IMR-90 (cell line): ENCODE measurements at places on chromosomes 5 and 9. TPM values are rescaled to one million over a fixed set of nuclear protein-coding genes. Genes with fewer than 3 reads are reported as not detected.

DNA sequence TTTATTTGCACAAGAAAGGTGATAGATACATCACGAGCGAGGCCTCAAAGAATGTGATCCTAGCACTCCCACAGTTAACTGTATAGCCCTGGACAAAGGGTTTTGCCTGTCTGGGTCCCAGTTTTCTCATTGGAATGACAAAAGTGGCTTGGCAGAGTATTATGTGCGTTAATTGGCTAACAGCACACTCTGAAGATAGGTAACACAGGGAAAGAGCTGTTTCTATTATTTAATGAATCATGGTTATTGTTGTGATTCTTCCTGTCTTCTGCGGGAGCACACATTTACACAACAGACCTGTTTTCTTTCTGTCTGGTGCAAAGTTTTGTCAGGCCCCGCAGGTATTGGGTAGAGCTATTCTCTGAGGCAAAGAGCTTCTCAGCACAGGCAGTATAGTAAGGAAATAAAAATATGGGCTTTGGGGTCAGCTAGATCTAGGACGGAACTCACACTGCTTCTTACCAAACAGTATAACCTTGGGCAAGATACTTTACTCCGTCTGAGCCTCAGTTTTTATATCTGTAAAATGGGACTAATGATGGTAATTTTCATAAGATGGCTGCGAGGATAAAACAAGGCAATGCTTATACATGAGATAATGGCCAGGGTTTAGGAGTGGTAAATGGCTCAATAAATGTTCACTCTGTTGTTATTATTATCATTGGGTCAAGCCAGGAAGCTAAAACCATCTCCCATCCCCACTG is 78.9 kb downstream of the PLAC8L1 start:
- no peak for DNase-seq

DNA sequence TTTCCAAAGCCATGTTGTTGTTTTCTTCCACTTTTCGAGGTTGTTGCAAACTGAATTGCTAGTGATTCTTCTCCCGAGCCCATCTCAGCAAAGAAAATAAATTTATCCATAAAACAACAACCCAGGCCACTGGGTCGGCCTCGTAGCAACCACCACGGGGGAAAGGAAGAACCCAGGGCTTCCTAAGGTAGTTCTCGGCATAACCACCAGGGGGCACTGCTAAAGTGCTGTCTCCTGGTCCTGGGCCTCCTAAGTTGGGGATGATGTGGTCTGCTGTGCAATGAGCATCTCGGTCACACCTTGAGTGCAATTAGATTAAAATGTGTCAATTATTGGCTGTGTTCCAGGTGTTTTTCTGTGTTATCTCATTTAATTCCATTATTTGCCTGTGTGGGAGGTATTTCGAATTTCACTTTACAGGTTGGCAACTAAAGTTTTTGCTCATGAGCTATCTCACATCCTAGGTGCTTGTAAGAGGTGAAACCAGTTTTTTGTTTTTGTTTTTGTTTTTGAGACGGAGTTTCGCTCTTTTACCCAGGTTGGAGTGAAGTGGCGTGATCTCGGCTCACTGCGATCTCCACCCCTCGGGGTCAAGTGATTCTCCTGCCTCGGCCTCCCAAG is 102.8 kb upstream of the DAP start:
- DNase-seq = peak; percentile 36

KCNT1 gene
- total RNA-seq = not detected in 2 replicates

- no peak for DNase-seq
Measured at GRCh38 chr5:31717561-31717960, 78.6 kb downstream of the PDZD2 start.

DNA sequence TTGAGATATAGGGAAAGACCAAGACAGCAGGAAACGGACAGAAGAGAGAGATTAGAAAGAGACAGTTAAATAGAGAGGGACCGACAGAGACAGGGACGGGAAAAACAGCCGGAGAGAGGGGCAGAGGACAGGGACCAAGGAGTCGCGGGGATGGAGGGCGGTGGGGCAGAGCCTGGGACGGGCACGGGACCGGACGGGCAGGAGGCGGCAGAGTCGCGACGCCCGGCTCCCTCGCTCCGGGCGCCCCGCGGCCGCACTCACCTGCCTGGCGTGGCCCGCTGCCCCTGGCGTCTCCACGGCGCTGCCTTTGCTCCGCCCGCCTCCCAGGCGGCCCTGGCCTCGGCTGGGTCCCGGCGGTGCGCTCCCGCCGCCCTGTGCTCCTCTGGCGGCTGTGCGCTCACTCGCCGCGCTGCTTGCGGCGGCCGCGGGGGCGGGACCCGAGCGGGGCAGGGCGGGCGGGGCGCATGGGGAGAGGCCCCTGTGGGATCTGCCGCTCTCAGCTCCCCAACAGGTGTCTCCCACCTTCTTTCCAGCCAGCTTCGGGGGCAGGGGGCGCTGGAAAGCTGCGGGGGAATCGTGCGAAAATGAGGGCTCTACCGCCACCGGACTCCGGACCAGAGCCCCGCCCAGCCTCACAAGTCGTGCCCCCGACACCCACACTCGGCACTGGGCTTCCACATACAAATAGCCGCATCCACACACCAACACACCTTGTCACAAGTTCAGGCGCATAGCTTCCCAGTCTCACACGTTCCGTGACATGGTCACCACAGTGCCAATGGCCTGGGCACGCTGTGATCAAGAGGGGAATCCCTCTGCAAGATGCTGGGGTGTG is at the start of gene ARID3C:
TSS of gene ARID3C (minus strand) at position 411 of the 835 bp plus-strand sequence. CDS start 1,052 bp downstream, outside the sequence.
- DNase-seq = no peak

GABRP gene
- total RNA-seq = not detected in 2 replicates

DNA sequence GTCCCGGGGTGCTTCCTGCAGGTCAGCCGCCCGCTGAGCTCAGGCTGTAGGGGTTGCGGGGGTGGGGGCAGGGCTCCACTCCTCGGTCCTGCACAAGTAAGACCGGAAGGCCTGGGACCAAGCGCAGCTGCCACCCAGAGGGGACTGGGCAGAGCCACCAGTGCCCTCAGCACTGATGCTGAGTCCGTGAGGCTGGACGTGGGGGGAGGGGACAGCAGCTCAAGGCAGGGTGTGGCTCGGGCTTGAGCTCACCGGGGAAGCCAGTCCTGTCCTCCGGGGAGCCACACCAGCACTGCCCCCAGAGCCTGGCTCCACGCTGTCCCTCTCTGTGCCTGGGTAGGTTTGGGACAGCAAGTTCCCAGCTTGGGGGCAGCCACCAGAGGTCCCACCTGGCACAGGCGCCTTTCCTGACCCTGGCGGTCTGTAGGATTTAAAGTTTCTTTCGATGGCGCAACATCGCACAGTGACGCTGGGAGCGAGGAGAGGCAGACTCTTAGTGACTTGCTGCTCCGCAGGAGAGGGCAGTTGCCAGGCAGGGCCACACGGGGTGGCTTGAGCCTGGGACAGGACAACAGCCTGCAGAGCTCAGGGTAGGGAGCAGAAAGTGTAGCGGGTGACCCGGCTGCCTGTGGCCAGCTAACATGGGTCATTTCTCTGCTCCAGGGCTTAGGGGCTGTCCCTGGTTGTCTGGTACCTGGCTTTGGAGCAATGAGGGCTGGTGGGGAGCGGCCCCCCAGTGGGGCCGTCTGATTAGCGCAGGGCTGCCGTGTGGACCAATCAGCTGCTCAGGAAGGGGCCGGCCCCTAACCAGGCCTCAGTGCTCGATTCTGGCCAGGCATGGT is 5.7 kb downstream of the LCN1 start:
- DNase-seq = no peak

UGT3A1 gene
- total RNA-seq = not detected in 2 replicates

DNA sequence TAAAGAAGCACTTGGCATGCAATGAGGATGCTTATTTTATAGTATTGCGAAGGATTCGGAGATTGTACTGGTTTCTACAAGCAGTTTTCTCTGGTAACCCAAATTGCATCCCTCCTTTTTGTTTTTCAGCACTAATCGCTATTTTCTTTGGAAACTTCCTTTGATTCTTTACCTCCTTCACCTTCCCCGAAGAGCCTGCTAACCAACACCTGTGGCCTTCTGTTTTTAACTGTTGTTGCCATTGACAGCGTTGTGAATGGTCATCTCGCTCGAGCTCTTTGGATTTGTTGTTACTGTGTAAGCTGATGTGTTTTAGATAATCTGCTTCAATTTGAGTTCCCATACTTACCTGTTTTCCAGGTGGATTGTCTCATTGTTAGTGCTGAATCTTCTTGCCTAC is 1.1 kb downstream of the CNOT6 start:
- DNase-seq = no peak

DNA sequence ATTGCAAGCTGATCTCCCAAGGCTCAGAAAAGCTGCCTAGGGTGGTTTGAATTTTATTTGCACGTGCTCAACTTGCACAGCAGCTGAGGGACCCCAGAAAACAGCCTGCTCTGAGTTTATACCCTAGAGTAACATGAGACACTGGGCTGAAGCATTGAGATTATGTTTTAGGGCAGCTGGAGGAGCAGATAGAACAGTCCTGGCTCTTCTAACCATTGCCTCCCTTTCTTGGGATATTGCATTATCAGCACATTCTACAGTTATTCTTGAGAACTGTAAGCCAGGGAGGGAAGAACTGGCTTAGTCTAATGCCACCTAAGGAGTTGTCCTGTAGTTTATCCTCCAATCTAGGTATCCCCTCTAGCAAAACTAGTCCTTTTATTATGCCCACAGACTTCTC is 10.3 kb downstream of the SMC2 start:
- DNase-seq = no peak

FOXD4 gene
- total RNA-seq = 0.18 TPM in 1 of 2 replicates, not detected in the other

GRCh38 chr5:134077926-134078580 is 36.4 kb upstream of the TCF7 start:
- no peak for DNase-seq

DNA sequence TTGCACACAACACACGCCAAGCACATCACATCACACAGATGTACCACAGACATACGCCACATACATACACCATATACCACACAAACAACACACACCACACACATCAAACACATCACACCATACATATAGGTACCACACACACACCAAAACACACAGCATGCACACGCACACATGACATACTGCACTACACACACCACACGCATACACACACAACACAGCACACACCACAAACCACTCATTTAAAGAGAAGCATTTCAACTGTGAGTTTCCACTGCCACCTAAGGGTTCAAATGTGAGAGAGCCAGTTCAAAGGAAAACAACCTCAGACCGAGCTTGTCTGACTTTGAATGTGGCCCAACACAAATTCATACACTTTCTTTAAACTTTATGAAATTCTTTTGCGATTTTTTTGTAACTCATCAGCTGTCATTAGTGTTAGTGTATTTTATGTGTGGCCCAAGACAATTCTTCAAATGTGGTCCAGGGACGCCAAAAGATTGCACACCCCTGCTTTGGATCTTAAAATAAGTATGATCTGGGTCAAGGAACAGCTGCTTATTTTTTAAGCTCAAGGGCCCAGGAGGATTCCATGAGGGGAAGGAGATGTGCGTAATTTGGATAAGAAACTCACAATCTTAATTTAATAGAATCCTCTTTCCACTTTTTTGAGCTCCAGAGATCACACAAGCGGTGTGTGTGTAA is 494.6 kb downstream of the GADD45G start:
- DNase-seq = peak; percentile 13

EIF4E1B gene
- total RNA-seq = not detected in 2 replicates

DNA sequence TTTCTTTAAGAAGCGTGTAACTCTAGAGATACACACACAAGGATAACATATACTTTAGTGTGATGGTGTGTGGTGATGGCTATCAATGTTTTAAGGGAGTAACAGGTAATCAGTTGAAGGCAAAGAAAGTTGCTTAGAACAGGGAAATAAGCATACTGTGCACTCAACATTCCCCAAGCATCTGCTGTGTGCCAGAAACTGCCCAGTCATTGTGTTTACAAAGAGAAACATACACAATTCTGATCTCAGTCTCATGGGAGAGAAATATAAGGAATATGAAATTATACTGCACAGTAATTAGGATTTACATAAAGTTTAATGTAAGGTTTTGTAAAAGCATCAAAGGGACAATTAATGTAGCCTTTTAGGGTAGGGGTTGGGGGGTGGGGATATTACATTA is 224.1 kb upstream of the TYRP1 start:
- DNase-seq = no peak

SNCAIP gene
- 19.0 and 22.5 TPM in 2 replicates for total RNA-seq

DNA sequence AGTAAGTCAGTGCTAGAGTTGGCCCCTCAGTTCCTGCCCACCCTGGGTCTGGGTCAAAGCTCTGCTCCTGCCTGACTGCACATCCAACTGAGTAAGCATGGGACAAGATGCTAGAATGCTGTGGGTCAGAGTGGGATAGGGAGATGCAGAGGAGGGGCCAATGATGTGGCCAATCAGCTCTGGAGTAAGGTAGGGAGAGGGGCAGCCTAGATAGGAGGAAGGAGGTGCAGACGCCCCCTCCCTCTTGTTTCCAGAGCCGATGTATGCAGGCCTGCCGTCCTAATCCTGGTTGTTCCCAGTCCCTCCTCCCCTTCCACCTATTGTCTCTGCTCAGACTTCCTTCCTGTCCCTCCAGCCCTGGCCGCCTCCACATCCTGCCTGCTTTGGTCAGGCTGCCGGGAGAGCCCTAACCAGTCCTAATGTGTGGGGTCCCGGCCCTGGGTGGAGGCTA is 1.3 kb downstream of the ARAP3 start:
- peak; percentile 41 for DNase-seq

GRCh38 chr9:130665029-130665430 is 636 bp downstream of the PRDM12 start:
- DNase-seq = no peak

- no peak for DNase-seq
Measured at GRCh38 chr9:131965841-131966240, 113.8 kb downstream of the MED27 start.

DNA sequence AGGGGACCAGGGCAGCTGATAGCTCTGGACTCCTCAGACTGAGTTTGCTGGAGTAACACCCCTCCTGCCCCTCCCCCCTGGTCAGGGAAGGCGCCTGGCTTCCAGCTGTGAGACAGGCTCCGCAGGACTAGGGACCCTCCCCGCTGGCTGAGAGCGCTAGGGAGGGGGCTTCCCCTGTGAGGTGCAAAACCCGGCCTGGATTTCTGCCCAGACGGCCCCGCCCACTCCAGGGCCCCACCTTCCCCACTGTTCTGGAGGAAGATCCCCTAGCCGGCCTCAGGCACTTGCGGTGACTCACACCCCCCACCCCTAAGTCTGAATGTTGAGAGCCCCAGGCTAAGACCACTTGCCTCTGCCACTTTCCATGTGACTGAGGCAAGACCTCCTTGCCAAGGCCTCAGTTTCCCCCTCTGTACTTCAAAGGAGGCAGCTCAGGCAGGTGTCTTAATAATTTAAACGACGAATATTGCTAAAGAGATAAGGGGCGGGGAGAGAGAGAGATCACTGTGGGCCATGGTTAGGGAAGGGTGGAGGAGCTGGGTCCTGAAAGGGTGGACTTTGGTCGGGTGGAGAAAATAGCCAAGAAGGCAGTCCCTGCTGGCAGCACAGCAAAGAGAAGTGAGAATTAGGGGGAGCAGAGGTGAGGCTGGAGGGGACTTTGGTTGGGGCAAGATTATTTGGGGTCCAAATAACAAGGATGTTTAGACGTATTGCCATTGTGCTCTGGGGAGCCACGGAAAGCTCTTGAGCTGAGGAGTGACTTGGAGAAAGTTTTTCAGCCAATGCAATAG is 1.0 kb upstream of the DAB2IP start:
- DNase-seq = peak; percentile 56

- no peak for DNase-seq
Measured at GRCh38 chr5:173721601-173722232, 105.3 kb upstream of the BOD1 start.

GRCh38 chr9:35736201-35736633 is 3.8 kb downstream of the CREB3 start:
- DNase-seq = peak; percentile 79

MSX2 gene
- total RNA-seq = 1.9 and 2.2 TPM in 2 replicates
